ENCODE measurements at places on chromosomes 4 and X.

- H3K4me1 ChIP-seq, result no peaks in the 10 kb centered on the region
- H3K27ac ChIP-seq, result no peak overlapping the region
- no peak for DNase-seq
- H3K27me3 ChIP-seq, result peaks cover 4% of the 10 kb centered on the region
- no peaks in the 10 kb centered on the region for H3K36me3 ChIP-seq
- no peak overlapping the region for H3K4me3 ChIP-seq
Observed at GRCh38 chrX:100895365-100896075, 21.4 kb upstream of the NOX1 start.

GRCh38 chrX:110442635-110443034 lies 84.0 kb downstream of the RTL9 start:
- no peak overlapping the region for H3K4me3 ChIP-seq
- no peaks in the 10 kb centered on the region for H3K36me3 ChIP-seq
- H3K27me3 ChIP-seq, result no peaks in the 10 kb centered on the region
- no peaks in the 10 kb centered on the region for H3K4me1 ChIP-seq
- no peak for DNase-seq

GRCh38 chr4:73600954-73601353 lies 19.3 kb downstream of the RASSF6 start:
- DNase-seq, result no peak
- no peak overlapping the region for H3K27ac ChIP-seq
- no peaks in the 10 kb centered on the region for H3K27me3 ChIP-seq
- H3K36me3 ChIP-seq, result no peaks in the 10 kb centered on the region
- no peak overlapping the region for H3K4me3 ChIP-seq

DNA sequence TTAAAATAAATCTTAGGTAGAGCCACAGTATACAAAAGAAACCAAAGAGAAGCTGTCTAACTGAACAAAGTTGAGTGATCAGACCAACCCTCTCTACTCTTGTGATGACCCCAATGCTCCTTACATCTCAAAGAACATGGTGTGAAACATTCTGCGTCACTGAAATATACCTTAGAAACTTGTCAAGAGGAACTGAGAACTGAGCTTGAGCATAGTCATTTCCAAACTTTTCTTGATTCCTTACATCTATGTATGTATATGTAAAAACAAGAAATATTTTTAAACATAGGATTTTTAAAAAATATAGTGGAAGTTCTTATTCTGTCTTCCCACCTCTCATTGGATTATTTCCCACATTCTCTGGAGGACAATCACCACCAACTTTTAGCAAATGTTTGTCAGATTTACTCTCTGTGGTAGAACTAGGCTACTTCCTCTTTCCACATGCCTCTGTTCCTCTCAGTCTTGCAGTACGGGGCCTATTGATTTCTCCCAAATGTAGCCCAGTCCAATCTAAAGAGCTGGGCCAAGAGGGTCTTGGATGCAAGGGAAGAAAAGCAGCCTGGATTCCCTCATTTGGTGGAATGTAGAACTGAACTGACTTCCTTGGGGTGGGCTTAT lies 98.2 kb upstream of the HHIP start:
- H3K27me3 ChIP-seq, result no peaks in the 10 kb centered on the region
- H3K27ac ChIP-seq, result no peak overlapping the region
- no peak for DNase-seq
- H3K4me3 ChIP-seq, result no peak overlapping the region
- no peaks in the 10 kb centered on the region for H3K36me3 ChIP-seq
- no peaks in the 10 kb centered on the region for H3K4me1 ChIP-seq

DNA sequence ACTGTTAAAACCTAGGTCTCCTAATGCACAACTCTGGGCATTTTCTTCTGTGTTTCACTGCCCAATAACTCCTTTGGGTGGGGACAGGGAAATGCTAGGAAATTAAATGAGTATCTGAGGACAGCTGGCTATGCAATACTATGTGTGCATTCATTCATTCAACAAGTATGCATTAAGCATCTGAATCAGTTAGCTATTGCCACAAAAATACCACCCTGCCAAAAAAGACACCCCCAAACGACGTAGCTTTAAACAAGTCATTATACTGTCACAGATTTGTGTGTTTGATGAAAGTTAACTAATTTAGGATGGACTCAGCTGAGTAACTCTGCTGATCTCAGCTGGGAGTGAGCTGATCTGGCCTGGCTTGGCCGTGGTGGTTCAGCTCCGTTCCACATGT lies 29.8 kb upstream of the PTCHD1 start:
- H3K36me3 ChIP-seq, result no peaks in the 10 kb centered on the region
- DNase-seq, result no peak
- H3K4me3 ChIP-seq, result no peak overlapping the region
- H3K27ac ChIP-seq, result no peak overlapping the region

- no peak overlapping the region for H3K27ac ChIP-seq
- H3K36me3 ChIP-seq, result no peaks in the 10 kb centered on the region
- H3K4me1 ChIP-seq, result no peaks in the 10 kb centered on the region
- no peaks in the 10 kb centered on the region for H3K27me3 ChIP-seq
Observed at GRCh38 chr4:126916626-126917140, 716.1 kb upstream of the INTU start.

GRCh38 chrX:69117876-69118526 lies 47.3 kb downstream of the PJA1 start:
- no peak for DNase-seq
- H3K4me3 ChIP-seq, result no peak overlapping the region
- H3K27me3 ChIP-seq, result no peaks in the 10 kb centered on the region
- H3K36me3 ChIP-seq, result no peaks in the 10 kb centered on the region

GRCh38 chrX:119763836-119764387 lies 5.5 kb downstream of the SOWAHD start:
- no peak overlapping the region for H3K27ac ChIP-seq
- H3K36me3 ChIP-seq, result no peaks in the 10 kb centered on the region
- H3K4me3 ChIP-seq, result no peak overlapping the region
- H3K4me1 ChIP-seq, result peaks cover 9% of the 10 kb centered on the region
- H3K27me3 ChIP-seq, result no peaks in the 10 kb centered on the region

All from spleen (tissue), 13 donors.